CD4-positive, alpha-beta T cell treated with Interleukin-15 for 4 hours (primary cell): ENCODE measurements at places on chromosomes 1 and 21.

DNA sequence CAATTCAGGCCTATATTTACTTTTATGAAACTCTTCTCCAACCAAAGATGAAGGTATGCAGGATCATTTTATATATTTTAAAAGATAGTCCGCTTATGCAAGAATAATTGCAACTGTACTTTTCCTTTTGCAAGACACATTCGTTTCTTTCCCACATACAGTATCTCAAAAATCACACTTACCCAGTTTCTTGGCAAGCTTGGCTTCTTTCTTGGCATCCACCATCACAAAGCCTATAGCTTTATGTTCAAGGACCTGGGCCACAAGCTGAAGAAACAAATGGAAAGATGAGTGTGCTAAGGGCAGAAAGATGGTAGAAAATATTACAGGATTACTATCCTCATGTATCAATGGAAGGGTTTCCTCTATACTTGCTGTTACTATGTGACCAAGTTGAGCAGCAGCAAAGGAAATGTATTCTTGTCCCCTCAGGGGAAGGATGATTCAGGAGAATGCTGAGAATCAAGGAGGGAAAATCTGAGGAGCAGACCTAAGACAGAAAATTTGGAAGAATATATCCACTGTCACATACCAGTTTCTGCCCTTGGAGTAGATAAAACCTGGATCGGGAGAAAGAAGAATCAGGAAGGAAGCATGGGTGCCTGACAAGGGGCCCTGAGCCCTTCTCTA is 23.8 kb downstream of the CASQ2 start:
- no peak for DNase-seq

GRCh38 chr1:29452463-29453230 is 216.3 kb downstream of the PTPRU start:
- no peak for DNase-seq

GRCh38 chr1:38708701-38709258 is 150.8 kb downstream of the RRAGC start:
- DNase-seq: no peak

- DNase-seq: no peak
Measured at GRCh38 chr1:178060789-178061556, 32.9 kb upstream of the RASAL2 start.

DNA sequence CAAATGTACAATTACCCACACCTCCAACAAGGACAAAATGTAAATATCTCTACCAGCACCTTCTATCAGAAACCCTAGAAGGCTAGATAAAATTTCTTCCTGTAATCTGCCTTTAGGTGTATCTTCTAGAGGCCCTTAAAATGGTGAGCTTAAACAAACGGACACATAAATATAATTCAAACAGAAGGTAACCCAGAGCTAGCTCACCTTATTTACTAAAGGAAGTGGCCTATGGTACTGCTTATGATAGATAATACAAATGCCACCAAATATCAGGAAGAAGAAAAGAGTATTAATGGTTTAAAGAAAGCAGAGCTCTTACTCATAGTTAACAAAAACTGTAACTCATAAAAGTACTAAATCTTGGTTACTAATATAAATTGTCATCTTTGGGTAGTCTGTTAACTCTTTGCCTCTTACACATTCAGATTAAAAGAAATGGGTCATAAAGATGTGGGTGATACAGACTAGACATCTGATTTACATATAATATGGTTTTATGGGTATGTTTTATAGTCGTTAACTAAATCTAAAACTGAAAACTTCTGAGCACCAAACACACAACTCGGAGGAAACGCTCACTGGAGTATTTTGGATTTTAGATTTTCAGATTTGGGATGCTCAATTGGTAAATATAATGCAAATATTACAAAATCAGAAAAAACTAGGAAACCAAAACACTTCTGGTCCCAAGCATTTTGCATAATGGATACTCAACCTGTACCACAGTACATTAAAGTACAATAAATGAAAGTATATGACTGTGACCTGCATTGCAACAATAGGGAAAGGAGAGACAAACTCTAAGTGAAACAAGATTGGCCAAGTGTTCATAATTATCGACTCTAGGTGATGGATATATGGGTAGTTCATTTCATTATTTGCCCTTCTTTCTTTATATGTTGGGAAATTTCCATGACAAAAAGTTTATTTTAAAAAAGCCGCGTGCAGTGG is 23.2 kb downstream of the TRIT1 start:
- DNase-seq: no peak

- no peak for DNase-seq
Measured at GRCh38 chr1:89596698-89597097, 36.2 kb upstream of the LRRC8C start.

DNA sequence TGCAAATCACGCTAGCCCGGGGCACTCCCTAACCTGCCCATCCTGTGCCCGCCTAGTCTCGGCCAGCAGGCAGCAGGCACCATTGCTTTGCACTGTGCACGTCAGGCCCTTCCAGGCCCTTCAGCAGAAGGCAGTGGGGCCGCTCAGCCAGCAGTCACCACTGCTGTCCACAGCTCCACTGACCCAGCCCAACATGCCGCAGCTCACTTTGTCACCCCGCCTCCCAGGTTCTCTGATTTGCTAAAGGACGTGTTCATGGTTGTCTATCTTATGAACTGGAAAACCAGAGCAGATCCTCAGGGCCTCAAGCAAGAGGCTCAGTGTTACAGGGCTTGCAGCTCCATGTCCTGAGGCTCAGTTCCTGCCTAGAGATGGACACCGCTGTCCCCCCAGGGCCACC is 14.2 kb upstream of the SPOCD1 start:
- no peak for DNase-seq

DNA sequence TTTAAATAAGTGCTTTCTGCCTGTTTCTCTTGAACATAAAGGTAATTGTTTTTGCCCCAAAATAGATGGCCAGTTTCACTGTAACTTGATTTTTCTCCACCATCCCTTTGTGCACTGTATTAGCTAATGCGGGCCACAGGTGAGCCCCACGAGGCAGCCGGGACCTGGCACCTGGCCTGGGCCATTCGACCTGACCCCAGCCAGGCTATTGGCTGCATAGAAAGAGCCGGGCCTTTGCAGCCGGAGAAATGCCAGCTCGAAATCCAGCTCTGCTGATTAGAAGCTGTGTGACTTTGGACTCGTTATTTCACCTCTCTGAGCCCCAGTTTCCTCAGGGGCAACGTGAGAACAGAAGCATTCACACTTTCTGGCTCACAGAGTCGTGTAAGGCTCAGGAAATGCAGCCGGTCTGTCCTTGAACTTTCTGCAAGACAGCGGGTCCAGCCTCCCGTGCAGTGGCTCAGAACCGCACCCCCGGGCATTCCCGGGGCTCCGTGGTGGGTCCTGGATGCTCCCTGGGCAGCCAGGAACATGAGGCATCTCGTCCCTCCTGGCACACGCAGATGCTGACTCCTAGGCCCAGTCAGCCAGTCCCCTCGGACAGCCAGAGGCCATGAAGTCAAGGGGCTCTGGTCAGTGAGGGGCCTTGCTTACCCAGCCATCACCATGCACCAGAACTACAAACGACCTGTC is 37.4 kb upstream of the ACTRT2 start:
- DNase-seq: no peak

DNA sequence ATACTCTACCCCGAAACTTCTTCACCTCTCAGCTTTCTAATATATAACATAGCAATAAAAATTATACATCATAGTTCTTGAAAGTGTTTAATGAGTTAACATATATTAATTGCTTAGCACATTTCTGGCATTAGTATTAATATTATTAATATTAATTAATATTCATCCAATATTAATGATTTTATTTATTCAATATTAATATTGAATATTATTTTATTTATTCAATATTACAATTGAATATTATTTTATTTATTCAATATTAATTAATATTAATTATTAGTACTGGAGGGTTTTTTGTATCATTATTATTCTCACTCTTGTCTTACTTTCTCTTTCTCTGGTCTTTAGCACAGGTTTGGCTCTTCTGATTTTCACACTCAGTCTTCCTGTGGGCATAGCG is 105.2 kb downstream of the GRIK1 start:
- no peak for DNase-seq

- DNase-seq: no peak
Measured at GRCh38 chr1:36092166-36092797, 3.6 kb downstream of the ADPRS start.

DNA sequence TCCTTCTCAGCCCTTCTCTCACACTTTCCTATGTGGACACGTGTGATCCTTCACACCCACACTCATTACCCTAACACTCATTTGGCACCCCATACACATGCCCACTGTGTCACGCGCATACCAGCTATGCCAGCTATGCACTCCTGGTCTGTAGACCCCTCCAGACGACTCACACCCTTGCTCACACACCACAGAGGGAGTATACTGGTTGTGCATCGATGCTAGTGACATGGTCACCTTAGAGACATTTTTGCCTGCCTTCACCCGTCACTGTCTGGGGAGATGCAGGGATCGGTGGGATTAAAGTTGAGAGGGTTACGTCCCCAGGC is 8.3 kb upstream of the PPM1J start:
- DNase-seq: no peak

DNA sequence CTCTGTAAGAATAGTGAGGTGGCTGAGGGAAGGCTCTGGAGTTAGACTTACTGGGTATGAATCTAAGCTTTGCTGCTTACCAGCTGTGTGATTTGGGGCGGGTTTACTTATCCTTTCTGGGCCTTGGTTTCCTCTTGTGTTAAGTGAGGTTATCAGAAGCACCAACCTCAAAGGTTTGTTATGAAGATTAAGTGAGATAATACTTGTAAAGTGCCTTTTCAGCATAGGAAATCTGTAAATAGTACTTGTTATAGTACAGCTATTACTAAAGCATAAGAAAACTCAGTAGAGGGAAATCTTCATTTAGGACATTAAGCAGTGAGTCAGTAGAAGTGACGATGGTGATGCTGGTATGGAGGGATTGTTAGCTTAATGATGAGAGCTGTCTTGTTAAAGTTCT is 12.1 kb downstream of the HHAT start:
- DNase-seq: peak; percentile 48

DNA sequence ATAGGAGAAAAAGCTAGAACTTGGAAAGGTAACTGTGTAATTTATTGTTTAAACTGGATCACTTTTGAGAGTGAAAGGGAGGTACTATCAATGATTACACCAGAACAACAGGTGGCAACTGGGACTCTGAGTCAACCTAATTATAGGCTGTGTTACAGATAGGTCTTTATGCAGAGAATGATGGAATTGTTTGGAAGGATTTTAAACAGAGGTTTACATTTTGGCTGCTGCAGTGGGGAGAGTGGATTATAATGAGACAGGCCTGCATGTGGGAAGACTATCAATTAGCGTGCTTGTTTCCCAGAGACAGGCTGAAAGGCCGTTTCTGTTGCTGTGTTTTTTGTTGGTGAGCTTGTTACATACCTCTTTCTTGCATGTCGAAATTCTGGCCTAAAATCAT is 432.9 kb downstream of the PLA2G4A start:
- no peak for DNase-seq

- DNase-seq: no peak
Measured at GRCh38 chr1:5840551-5841001, 151.6 kb downstream of the NPHP4 start.

DNA sequence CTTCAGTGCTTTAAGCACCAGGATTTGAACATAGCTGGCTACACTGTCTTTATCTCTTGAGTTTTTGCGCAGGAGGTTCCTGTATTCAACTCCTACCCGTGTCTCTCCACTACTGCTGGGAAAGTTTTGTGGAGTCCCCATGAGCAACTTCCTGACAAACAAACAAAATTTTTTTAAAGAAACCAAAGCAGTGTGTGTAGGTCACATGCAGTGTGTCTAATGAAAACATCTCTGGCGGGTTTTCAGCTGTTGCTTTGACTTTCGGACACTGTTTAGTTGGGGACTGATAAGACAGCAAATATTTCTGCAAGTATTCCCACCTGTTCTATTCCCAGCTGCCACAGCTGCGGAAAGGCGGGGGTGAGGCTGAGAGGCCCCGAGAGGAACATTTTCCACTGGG is 2.0 kb downstream of the PSEN2 start:
- no peak for DNase-seq

DNA sequence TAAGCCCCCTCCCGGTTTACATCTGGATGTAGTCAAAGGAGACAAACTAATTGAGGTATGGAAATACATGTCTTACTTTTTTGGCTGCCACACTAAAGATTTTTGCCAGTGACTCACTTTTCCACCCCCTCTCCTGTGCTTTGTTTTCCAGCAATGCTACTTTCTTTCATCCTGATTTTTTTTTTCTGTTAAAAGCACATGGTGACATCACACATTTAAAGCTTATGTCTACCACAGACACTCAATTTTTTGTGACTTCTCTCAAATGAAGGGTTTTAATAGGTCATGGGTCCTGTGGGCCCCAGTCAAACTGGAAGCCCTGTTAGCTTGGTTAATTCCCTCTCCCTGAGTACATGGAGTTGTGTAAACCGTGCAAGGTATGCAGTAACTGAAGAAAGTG is 2.2 kb downstream of the PPP1R8 start:
- DNase-seq: no peak

DNA sequence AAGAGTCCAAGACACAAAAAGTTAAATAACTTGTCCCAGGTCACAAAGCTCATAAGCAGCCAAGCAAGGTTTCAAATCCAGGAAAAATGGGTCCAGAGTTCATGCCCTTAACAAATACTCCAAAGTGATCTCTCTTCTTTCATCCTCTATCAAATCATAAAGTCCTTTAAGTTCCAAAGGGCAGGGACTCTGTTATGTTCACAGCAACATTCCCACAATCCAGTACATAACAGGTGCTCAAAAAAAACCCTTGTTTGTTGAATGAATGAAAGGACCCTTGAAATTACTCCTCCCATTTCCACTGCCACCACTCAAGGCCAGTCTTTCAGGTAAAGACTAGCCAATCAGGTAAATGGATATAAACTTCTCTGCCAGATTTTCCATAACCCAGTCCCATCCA is 2.7 kb downstream of the ABL2 start:
- no peak for DNase-seq

GRCh38 chr1:100448366-100448765 is 89.6 kb upstream of the GPR88 start:
- DNase-seq: no peak

GRCh38 chr1:235930543-235930942 is 63.8 kb upstream of the LYST start:
- no peak for DNase-seq

GRCh38 chr1:1684031-1684681 is 8.4 kb downstream of the SLC35E2B start:
- no peak for DNase-seq

DNA sequence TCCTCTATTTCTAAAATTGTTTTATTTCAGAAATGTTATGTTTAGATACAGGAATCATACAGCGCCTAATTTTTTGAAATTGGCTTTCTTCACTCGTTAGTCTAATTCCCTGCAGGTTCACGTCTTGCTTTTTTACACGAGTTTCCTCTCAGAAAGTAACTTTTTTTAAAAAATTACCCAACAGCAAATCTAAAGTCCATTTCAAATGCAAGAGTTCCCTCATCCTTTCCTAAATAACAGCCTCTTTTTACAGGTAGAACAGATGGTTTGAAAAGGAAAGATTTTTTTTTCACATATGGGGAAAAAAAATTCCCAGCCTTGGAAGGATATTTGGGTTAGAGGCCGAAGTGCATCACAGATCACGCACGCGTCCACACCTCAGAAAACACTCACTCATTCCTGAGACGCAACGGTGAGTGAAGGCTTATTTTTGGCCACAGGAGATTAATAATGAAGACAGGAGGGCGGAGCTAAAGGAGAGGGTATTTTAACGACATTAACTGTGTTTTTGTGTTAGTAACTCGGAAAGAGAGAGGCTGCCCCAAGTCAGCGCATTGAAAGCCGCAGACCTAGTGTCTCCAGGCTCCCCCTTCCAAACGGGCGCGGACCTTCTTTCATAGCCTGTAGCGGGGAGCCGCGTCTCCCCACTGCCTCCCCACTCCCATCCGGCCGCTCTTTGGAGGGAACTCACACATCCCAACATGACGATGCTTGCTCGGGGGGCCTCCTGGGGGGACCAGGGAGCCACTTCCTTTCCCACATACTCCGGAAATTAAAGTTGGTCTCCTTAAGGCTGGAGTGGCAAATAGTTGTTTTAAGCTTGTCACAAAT is 969 bp upstream of the RIPK4 start:
- no peak for DNase-seq
